Activated naive CD4-positive, alpha-beta T cell treated with Interleukin-2 at 50 U/mL for 16 hours (primary cell): ENCODE measurements at places on chromosomes 3 and 15.

- no peak for DNase-seq
These were observed 80.1 kb upstream of the FEZF2 start for GRCh38 chr3:62453448-62453847.

DNA sequence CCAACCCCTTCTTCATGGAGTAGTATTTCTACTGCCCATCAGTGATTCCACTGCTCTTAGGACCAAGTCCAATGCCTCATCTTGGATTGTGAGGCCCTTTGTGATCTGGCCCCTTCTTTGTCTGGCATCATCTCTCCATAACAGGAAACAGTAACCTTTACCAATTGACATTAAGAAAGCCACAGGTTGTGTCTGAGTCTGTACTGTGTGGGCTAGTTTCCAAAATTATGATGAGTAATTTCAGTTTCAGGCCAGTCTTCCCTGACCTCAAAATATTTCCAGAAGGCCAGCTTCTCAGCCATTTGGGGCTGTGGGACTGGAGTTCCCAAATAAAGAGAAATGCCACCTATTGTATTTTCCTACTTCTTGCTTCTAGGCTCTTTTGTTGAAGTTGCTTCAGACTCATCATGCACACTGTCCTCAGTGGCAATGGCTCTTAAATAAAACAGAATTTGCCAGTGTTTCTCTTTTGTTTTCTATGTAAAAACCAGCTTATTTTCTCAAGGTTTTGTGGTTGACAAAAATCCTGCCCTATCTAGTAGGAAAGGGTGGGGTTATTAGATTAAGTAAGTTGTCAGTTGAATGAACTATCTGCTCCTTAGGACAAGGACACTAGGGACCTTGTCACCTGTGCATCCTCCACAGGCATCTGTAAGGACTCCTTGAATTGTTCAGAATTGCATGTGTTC lies 47.0 kb upstream of the ACKR4 start:
- DNase-seq = no peak

- peak; percentile 62 for DNase-seq
These were observed 112.1 kb upstream of the ICE2 start for GRCh38 chr15:60590935-60591495.

GRCh38 chr3:61914276-61914675 lies 352.9 kb downstream of the PTPRG start:
- no peak for DNase-seq

DNA sequence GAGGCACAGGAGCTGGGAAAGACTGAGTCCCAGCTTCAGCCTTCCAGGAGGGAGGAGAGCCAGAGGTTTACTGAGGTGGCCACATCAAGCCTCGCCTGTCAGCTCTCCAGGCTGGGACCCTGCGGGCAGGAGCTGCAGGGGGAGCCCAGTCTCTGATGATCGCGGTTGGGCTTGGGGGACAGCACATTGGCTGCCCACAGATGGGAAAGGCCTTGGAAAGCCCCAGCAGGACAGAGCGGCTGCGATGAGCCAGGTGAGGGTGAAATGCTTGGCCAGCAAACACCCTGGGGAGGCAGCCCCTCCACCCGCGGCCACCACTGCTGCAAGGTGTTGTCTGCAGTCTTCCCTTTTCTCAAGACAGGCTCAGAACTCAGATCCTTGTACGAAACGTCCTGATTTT lies 31.2 kb downstream of the SEC61A1 start:
- DNase-seq = no peak

- DNase-seq = no peak
These were observed 176.9 kb upstream of the SOX2 start for GRCh38 chr3:181534781-181535221.

DNA sequence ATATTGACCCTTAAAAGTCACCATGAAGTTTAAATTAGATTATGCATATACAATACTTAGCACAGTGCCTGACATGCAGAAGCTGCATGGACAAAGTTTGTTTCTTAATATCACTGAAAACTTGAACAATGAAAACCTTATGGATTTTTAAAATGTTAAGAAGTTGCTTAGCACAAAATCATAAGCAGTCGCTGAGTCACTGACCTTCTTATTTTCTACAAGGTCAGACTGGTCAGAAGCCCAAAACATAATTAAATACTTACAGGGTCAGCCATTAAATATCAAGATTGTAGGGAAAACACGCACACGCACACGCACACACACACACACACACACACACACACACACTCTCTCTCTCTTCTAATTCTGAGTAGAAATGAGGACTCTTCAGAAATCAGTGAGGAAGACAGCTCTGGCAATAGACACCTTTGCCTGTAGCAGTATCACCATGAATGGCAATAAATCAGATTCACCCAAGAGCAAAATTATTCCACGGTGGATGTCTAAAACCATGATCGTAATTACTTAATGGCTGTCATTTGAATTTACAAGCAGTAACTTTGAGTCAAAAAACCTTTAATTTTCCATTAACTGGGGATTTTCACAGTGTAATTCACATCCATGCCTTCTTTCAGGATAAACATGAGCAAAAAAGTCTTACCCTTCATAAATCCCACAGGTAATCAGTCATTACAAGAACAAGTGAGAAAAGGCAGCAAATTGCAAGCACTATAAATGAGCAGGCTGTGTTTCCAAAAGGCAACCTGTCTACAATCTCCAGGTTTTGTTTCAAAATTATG lies 147.5 kb downstream of the OSBPL10 start:
- DNase-seq = no peak

- DNase-seq = no peak
These were observed 1.2 kb downstream of the ALDH1A2 start for GRCh38 chr15:58064082-58064979.

DNA sequence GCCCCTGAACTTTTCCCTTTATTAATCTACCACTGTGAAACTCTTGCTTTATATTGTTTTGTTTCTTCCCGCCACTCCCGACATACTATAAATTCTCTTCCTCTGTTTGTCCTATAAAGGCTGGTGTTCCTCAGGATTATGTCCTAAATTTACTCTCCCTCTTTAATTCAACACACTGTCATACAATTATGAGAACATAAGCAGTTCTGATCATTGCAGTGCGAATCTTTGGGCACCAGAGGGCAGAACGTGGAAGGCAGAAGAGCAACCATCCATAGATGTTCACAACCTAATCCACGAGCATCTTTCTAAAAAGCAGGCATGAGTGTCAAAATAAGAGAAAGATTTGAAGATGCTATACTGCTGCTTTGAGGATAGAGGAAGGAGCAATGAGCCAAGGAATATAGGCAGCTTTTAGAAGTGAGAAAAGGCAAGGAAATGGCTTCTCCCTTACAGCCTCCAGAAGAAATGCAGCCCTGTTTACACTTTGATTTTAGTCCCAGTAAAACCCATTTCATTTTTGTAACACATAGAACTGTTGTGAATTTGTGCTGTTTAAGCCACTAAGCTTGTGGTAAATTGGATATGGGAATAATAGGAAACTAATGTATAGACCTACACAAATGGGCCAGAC lies 179.4 kb downstream of the GBE1 start:
- no peak for DNase-seq

DNA sequence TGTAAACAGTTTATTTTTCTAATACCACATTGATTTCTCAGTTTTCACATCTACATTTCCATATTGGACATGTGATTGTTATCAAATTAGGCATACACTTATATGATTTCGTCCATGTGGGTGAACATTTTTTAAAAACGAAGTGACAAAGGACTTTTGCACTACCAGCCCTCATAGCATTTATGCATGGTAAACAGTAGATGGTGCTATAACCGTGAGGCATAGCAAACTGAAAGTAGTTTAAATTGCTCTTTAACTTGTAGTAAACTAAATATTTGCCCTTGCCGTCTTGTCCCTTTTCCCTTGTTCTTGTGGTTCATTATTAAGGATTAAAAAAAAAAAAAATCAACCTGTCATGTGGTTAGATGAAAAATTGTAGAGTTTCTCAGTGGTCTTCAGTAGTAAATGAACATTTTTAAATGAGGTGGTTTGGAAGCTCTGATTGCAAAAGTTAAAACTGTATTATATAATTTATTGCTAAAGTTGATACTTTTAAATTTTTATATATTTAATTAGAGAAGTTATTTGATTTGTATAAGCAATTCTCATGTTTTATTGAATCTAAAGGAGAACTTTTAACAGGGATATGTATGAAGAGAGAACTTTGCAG lies 24.0 kb downstream of the STX19 start:
- DNase-seq = no peak

DNA sequence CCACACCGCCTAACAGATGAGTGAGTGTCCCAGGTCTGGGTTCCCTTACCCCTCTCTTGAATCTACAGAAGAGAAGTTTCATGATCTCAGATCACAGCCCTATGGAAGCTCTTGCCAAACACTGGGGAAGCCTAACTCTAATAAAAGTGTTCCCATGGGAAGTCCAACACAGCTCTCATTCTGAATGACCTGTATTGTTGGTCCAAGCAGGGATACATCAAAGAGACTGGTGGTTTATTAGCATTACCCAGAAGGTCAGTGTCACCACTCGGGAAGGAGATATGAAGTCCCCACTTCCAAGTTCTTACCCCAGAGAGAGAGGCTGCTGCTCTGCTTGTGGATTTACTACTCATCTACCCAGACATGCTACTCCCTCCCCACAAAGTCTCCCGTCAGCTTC lies 9.0 kb upstream of the NCBP2 start:
- DNase-seq = no peak

GRCh38 chr15:99511866-99512661 lies 53.7 kb upstream of the MEF2A start:
- no peak for DNase-seq

DNA sequence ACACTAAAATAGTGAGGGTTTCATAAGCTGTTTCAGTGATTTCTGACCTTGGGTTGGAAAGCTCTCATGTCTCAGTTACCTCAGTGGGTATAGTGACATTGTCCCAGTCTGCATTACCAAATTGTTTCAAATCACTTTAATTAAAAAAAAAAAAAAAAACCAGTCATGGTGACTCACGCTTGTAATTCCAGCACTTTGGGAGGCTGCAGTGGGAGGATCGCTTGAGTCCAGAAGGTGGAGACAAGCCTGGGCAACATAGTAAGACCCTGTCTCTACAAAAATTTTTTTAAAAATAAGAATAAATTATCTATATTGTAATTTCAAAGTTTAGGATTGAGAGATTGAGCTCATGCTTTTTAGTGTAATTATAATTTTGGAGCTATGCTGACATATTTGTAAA lies 78.0 kb downstream of the MBNL1 start:
- no peak for DNase-seq

DNA sequence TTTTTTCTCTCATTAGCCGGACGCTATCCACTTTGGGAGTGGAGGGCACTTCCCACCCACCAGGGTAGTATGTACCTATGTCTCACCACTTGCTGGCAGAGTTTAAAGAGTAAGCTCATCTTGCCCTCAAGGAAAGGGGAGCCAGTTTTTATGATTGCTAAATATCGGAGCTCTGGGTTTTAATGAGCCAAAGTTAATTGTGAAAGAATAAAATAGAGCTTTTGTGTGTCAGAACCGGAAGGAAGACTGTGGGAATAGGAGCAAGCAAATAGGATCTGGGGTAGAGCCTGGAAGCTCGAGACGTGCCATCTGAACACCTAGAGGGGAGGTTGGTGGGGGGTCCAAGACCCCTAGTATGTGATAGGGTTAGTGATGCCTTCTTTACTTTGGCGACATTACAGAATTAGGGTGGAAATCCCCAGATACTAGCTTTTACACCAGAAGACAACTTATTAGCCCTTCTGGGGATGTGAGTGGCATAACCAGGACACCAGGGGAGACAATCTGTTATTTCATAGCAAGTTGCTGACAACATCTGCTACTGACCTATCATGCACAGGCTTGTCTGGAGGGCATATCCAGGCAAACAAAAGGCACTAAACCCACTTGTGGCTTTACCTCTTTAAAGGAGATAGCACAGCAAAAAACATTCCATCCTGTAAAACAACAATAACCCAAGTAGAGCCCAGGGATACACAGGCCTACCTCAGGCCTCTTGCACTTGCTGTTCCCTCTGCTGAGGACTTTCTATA lies 333.8 kb downstream of the ZNF621 start:
- DNase-seq = no peak

DNA sequence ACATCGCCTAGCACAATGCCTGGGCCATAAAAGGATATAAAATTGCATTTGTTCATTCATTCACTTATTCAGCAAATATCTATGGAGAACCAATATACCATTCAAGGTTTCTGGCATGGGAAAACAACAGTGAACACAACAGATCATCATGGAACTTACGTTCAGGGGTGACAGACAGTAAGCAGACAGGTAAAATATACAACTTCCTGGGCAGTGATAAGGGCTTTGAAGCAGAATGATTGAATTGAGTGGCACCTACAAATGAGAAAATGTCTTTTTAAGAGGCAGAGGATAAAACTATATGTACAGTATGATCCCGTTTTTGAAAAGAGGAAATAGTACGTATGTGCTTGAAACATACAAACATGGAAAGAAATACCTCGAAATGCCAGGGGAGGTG lies 39.2 kb downstream of the CMTM7 start:
- no peak for DNase-seq

GRCh38 chr15:42387603-42388002 lies 28.3 kb downstream of the CAPN3 start:
- no peak for DNase-seq

GRCh38 chr15:80093854-80094418 lies 34.5 kb downstream of the ZFAND6 start:
- no peak for DNase-seq

DNA sequence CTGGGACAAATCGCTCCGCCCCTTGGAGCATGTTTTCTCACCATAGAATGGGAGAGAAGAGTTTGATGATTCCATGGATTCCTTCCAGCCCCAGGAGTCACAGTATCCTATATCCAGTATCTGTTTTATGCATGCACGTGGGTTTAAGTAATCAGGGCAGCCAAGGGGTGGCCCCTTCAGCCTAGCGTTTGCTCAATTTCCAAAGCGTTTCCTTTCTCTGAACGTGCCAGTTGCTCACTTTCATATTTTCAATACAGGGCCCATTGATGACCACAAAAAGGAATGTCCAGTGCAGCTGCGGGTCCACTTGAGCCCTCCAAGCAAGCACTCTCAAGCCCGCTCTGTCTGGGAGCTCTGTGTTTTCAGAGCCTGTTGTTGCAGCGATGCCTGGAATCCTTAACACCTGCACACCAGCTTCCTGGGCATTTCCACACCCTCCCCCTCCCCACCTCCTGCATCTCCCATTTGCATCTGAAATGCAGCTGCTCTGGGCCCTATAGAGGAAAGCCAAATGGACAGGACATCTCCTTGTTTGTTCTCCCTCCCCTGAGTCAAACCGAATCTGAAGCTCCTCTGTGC lies 164.3 kb upstream of the LPP start:
- no peak for DNase-seq

GRCh38 chr3:30141927-30142326 lies 464.5 kb upstream of the TGFBR2 start:
- DNase-seq = no peak

GRCh38 chr3:152786977-152787681 lies 47.8 kb upstream of the P2RY1 start:
- DNase-seq = no peak

DNA sequence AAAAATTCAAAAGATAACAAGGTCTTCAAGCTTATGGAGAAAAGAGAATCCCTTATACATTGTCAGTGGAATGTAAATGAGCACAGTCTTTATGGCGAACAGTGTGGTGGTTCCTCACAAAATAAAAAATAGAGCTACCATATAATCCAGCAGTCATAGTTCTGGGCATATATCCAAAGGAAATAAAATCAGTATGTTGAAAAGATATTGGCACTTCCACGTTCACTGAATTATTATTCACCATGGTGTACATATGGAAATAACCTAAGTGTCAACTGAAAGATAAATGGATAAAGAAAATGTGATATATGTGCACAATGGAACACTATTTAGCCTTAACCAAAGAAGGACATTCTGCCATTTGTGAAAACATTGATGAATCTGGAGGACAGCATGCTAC lies 1161.2 kb downstream of the ROBO2 start:
- DNase-seq = no peak

- no peak for DNase-seq
These were observed 23.0 kb downstream of the UBP1 start for GRCh38 chr3:33417066-33417673.
